NT2/D1 (cell line): ENCODE measurements at places on chromosomes 12 and 14.

- DNase-seq: no peak
These were observed 234.4 kb upstream of the PWP1 start for GRCh38 chr12:107451246-107451645.

DNA sequence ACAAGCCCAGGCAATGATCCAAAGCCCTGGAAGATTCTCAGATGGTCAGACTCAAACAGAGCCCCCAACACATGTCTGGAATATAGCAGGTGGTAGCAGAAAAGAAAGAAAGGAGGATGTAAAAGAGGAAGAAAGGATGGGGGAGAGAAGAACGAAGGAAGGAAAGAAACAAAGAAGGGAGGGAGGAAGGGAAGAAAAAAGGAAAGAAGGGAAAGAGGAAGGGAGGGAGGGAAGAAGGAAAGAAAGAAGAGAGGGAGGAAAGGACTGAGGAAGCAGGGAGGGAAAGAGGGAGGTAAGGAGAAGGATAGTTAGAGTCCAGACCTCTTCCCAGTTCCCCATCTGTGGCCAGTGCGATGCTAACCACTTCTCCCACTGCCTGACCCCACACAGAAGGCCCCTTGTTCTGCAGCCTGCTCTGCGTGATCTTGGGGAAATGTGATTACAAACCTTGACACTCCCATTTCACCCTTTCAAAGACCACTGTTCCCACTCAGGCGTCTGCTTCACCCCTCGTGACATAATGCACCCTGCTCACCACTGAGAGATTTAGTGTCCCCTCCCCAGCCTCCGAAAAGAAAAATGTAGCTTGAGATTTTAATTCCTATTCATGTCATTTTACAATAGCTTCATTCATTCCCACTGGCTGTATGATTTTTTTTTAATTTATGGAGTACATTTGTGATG, 357.9 kb downstream of the BCL11B start:
- DNase-seq: no peak

GRCh38 chr14:94659256-94659655, 47.1 kb downstream of the SERPINA3 start:
- DNase-seq: no peak

GRCh38 chr12:54337280-54337842, 12.4 kb downstream of the COPZ1 start:
- no peak for DNase-seq

DNA sequence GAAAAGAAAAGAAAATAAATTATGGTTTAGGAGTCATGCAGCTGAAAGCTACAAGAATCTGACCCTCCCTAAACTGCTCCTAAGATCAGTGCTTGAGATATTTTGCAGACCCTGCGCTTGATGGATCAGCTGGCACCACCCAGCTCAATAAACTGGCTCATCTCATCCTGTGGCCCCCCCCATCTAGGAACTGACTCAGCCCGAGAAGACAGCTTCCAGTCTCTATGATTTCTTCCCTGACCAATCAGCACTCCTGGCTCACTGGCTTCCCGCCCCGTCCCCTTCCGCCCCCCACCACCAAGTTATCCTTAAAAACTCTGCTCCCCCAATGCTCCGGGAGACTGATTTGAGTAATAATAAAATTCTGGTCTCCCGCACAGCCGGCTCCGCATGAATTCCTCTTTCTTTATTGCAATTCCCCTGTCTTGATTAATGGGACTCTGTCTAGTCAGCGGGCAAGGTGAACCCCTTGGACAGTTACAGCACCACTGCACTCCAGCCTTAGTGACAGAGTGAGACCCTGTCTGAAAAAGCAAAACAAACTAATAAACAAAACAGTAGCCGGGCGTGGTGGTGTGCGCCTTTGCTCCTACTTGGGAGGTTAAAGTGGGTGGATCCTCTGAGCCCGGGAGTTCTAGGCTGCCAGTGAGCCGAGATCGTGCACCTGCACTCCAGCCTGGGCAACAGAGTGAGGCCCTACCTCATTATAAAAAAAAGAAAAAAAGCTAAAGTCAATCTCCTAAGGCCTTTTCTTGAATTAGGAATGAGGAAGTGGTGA, 24.5 kb upstream of the SPTLC2 start:
- DNase-seq: no peak
